ENCODE measurements at places on chromosomes 7 and 10.

DNA sequence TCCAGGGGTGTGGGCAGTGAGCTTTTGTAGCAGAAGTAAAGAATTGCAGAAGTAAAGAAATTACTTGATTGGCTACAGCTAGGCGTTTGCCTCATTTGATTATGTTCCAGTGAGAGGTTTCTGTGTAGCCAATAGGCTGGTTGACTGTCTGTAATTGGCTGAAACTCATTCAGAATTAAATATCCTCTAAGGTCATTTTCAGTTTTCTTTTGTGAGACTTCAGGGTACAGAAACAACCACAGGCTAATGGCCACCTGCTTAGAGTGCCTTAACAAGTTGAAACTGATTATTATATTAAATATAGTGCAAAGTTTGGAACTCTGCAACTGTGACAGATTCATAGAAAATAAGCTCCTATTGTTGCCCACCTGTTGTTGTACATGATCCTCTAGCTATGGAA is 10.6 kb downstream of the SEC61A2 start:
- DNase-seq = no peak

DNA sequence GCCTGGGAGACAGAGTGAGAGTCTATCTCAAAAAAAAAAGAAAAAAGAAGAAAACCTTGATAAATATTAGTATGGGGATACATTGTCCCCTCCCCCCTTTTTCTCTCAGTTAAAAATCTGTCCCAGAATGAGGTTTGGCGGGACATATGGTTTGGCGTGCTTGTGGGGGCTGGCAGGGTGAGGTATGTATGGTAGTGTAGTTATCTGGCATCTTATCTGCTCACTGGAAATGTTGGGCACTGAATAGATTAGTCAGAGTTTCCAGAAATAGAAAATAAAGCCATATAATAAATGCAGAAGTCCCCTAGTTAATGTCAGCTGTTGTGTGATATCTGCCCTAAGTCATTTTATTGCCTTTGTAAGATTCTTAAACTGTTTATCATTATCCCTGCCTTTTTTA is 397.5 kb upstream of the GALNT17 start:
- DNase-seq = no peak

DNA sequence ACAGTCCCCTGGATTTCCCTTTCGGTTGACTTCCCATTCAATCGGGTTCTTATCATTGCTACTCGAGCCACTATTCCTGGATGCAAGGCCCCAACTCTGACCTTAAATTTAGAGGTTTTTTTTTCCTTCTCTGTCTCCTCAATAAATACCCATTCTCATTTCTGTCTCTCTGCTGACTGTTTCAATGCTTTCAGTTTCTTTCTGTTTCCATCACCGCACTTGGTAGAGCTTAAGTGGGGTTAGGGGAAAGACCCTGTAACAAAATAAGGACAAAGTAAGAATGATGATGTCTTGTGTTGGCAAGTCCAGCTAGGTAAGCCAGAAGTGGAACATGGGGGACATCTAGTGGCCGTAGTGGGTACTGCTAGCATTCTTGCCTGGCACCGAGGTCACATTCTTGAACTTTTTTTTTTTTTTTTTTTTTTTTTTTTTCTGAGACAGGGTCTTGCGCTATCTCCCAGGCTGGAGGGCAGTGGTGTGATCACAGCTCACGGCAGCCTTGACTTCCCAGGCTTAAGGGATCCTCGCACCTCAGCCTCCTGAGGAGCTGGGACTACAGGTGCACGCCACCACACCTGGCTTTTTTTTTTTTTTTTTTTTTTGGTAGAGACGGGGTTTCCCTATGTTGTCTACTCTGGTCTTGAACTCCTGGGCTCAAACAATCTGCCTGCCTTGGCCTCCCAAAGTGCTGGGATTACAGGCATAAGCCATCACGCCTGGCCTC is 40.3 kb downstream of the ZC3HC1 start:
- peak; percentile 98 for DNase-seq

DNA sequence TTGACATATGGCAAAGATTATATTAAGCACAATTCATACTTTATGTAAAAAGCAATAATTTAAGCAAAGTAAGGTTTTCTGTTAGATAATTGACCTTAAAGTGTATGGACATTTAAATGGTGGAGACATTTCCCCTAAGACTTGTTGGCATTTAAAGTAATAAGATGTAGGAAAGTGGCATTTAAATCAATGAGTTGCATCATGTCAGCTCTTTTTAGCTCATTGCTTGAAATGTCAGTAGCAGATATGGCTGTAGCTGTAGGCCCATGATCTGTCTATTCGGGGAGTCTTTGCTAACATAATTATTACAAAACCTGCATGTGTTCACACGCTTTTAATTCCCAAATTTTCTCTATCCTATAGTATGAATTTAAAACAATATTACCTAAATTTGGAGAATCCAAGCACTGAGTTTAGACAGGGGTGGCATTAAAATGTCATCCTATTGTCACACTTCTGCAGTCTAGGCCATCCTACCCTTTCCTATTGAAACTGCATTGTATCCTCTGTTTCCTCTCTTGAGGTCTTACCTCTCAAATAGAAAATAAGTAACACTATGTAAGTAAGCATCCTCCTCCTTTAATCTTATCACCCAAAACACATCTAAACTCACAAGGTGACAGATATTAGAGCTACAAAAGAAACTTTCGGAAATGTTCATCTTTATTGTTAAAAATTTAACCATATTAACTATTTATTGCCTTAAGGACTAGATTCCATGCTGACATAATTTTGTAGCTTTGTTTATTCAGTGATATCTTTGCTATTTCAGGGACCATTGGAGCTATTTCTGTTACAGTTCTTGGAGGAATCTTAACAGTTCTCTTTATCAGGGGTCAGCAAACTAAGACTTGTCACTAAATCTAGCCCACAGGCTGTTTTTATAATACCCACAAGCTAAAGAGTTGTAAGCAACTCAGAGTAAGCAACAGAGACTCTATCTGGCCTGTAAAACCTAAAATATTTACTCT is 91.2 kb downstream of the LCOR start:
- DNase-seq = no peak

DNA sequence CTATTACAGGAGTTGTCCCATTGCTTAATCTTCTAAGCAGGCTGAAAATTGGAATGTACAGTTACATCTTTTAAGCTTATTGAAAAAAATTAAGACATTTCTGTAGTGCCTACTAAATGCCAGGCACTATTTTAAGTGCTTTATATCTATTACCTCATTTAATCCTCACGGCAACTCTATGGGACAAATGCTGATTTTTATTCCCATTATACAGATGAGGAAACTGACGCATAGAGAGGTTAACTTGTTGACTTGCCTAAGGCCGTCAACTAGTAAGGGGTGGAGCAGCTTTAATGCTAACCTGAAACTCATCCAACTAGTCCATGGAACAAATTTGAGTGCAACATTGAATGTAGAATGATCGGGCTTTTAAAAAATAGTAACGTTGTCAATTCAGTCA is 2.5 kb downstream of the ZKSCAN1 start:
- DNase-seq = no peak

DNA sequence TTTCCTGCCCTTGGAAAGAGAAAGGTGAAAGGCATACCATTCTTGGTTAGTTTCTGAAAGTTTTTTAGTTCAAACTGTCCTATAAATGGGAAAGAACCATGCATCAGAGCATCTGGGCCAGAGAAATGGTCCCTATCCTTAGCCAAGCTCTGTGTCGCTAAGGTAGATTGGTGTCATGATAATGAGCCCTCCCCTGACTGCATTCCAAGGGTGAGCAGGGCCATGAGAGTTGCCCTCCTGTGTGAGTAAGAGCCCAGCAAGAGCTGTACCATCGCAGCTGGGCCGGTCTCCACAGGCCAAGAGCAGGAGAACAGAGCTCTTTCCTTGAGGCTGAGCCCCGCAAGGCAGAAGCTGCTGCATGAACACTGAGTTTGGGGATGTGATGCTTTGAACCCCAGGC is 30.3 kb downstream of the GRB10 start:
- DNase-seq = no peak

- DNase-seq = no peak
Observed at GRCh38 chr10:44865289-44865671, 45.9 kb upstream of the TMEM72 start.

DNA sequence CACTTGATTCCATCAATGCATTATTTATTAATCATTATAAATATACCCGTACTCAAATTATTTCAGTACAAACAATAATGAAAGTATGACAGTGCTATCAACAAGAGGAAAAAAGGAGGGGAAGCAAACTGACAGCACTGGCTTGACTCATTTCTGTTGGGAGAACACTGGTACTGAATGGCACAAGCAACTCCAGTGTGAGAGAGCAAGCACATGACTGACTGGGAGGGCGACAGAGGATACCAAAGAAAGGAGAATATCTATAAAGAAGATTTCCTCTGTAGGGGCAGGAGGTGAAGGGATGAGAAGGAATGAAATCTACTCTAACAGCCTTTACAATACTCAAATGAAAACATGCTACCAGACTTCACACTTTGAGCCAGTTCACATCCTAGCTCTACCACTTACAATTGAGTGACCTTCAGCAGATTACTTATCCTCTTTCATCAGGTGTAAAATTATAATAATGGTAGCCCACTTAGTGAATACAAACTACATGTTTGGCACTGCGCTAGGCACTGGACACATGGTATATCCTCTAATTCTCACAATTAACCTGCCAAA is 1.5 kb downstream of the USP54 start:
- DNase-seq = no peak

- DNase-seq = no peak
Observed at GRCh38 chr10:32348297-32349198, 1.6 kb upstream of the EPC1 start.

DNA sequence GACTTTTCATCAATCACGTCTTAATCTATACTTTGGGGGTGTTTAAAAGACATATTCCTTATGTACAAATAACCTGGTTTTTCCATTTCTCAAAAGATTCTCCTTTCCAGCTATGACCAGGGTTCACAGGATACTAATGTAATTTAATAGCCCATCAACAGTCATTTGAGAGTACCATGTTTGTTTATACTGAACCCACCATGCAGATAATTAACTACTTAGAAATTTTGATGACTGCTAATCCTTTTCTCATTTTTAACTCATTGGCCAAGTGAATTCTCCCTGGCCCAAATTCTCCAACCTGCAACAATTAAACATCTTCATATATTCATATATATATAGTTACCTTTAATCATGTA is 28.8 kb upstream of the KMT2E start:
- DNase-seq = no peak

DNA sequence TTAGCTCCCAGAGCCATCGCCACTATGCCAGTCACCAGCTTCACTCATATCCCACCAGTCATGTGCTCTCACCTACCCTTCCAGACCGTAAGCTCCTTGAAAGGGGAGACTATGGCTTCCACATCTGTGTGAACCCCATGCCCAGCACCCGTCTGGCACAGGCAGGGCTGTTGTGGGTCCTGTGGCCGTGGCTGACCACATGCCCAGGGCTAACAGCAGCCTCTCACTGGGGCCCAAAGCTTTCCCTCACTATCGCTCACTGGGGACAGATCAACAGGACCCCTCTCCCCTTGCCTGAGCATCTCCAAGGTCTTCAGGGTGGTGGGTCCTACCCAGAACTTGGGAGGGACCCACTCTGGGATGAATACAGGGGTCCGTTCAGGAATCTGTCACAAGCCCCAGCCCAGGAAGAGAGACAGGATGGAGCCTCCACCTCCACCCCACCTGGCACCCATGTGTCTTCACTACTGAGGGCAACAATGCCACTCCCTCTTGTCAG is 303.9 kb downstream of the GRID1 start:
- DNase-seq = no peak

DNA sequence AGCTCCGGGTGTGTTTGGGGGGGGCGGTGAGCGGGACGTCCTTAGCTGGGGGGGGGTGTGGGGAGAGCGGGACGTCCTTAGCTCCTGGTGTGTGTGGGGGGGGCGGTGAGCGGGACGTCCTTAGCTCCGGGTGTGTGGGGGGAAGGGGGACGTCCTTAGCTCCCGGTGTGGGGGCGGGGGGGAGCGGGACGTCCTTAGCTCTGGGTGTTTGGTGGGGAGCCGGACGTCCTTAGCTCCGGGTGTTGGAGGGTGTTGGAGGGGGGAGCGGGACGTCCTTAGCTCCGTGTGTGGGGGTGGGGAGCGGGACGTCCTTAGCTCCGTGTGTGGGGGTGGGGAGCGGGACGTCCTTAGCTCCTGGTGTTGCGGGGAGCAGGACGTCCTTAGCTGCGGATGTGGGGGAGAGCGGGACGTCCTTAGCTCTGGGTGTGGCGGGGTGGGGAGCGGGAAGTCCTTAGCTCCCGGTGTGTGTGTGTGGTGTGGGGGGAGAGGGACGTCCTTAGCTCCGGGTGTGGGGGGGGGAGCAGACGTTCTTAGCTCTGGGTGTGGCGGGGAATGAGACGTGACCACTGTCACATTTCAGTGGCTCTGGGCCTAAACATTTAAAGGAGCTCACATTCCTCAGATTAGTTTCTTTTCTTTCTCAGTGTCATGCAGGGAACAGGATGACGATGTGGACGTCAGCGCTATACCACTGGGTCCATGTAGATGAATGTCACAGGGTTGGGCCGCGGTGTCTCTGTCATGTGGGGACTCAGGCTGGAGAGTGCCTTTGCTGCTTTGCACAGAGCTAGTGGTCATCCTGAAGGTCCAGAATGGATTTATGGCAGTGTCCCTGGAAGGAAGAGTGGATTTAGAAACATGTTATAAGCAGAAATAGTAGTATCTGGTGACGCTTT is 7.5 kb downstream of the DYNC2I1 start:
- DNase-seq = peak; percentile 72

DNA sequence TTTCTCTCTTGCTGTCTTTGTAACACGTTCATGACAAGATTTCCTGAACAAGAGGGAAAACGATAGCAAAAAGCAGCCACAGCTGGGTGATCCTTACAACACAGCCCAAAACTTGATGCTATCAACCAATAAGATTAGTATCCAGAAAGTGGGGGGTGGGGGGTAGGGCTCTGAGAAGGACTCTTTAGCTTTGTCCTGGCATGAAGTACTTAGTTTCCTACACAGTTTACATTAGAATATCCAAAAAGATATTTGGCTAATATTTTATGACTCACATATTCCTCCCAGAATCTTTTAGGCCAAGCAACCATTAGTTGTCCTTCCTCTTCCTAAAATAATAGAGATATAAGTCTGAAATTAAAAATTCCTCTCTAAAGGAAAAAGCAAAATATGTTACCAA is 22.9 kb upstream of the LRRC17 start:
- no peak for DNase-seq

All from activated naive CD4-positive, alpha-beta T cell treated with anti-CD3 and anti-CD28 coated beads for 36 hours (primary cell).